ENCODE measurements at places on chromosomes 7 and 10.

DNA sequence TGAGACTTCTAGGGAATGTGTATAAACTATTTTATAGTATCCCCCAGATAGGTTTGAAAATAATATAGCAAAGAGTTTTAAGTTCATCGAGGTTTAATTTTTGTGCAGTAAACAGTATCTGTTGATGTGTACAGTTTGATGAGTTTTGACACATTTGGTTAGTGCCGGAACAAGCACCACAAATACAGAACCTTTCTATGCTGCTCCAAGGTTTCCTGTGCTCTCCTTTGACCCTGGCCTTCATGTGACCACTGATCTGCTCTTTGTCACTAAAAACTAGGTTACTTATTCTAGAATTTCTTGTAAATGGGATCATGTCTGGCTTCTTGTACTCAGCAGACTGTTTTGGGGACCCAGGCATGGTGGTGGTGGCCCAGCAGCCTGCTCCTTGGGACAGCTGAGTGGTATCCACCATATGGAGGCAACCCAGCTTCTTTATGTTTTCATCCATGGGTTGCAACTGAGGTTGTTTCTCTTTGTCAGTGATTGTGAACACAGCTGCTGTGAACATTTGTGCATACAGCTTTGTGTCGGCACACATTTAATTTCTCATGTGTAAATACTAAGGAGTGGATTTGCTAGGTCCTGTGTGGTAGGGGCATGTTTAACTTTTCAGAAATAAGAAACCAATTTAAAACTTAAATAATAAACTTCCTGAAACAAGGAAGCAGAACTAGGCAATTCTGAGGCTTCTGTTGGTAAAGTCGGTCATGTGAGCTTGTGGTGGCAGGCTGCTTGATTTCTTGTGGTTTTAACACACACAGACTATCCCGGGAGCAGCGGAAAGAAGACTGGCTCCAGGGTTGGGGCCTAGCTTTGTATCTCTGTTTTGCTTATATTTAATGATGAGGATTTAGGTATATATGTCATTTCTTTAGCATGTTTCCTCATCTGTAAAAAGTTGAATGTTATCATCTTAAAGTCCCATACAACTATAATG, 219.4 kb downstream of the ABCA13 start:
- DNase-seq = no peak

GRCh38 chr7:143406002-143406357, 2.7 kb downstream of the EPHA1 start:
- no peak for DNase-seq

GRCh38 chr7:16708511-16708910, 45.0 kb upstream of the TSPAN13 start:
- no peak for DNase-seq

DNA sequence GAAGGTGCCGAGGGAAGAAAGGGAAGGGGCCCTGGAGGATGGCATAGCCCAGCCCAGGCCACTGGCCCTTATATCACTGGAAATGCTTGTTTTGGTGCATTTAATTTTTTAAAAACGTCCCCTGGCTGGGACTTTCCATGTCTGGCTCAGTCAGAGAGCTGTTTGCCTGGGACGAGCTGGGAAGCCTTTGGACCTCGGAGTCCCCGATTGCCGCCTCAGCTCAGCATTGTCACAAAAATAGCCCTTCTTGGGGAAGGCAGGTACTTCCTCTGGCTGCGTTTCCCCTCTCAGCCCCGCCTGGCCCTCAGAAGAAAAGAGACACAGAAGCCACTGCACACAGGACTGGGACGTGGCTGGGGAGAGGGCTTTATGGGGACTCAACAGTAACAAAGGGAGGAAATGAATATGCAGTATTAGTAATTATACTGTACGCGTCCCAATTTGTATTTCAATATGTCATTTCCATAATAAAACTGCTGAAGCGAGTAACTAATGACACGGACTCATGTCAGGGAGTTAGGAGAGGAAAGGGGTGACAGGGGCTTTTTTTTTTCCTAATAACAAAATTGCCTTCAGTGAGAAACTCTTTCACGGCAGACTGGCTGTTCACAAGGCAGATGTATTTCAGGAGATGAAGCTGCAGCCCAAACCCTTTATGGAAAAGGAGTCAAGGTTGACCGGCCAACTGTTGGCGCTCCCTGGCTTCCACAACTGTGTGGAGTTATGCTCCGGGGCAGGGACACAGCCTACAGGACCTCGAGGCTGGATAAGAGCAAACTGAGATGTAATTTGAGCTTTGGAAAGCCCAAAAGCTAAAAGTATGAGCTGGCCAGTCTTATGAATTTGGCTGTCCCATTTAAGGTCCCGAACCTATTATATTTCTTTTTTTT, 31.0 kb upstream of the MXI1 start:
- no peak for DNase-seq

GRCh38 chr10:91891125-91892001, 17.9 kb downstream of the FGFBP3 start:
- DNase-seq = no peak

GRCh38 chr7:69782917-69783684, 184.8 kb downstream of the AUTS2 start:
- no peak for DNase-seq

DNA sequence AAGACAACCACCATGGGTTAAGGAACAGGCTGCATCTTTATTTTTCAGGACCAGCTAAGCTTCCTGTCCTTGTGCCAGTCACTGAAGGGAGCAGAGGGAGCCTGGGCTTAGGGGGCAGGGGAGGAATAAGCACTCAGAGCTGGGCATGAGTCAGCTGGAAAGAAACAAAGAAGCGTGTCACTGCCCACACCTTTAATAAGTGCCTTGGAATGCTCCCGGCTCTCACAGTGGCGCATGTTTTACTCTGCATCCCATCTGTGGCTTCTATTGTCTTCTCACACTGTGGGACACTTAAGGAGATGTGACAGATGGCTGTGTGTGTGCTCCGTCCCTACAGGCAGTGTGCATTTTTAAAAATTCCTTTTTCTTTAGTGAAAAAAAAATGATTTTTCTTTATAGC, 71.7 kb downstream of the MTURN start:
- no peak for DNase-seq

DNA sequence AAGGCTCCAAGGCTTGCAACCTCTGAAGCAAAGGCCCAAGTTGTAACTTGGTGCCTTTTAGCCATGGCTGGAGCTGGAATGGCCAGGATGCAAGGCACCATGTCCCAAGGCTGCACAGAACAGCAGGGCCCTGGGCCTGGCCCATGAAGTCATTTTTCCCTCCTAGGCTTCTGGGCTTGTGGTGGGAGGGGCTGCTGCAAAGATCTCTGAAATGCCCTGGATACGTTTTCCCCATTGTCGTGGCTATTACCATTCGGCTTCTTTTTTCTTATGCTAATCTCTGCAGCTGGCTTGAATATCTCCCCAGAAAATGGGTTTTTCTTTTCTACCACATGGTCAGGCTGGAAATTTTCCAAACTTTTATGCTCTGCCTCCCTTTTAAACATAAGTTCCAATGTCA, 234.2 kb downstream of the CDK14 start:
- no peak for DNase-seq

DNA sequence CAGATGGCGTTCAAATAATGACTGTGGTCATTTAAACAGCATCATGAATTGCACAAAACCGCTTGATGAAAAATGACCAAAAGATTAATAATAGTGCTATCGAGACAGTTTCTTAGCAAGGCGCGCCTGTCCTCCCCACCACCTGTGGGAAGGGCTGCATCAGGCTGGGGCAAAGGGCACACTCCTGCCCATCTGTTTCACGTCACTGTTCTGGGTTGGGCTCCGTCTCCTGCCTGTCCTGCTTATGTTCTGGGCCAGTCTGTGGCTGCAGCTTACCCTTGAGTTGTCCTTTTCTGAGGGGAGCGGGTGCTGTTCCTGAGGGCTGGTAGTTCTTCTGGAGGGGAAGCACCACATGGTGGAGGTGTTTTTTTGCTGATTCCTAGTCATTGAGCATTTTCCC, 13.3 kb downstream of the RBM17 start:
- DNase-seq = no peak

GRCh38 chr10:89942217-89942616, 240.8 kb downstream of the KIF20B start:
- DNase-seq = no peak

DNA sequence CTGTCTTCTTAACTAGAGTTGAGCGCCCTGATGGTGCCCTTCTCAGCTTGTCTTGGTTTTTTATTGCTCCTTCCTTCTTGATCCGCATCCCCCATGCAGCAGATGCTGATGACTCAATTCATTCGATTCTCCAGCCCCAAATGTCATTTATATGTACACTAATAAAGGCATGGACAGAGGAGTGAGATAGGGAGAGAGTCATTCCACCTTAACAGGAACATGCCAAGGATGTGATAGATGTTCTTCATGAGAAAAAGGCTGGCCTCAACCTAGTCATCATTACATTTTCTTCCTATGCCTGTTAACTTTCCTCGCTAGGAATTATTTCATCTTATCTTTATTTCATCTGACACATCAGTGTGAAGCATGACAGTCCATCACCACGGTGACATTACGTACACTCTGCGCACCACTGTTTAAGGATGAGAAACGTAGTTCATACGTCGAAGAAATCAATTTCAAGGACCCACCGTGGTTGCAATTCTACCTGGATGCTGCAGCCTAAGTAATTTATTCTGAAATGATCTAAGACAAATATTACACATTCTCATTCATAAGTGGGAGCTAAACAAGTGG, 150.3 kb upstream of the FAM171A1 start:
- no peak for DNase-seq

DNA sequence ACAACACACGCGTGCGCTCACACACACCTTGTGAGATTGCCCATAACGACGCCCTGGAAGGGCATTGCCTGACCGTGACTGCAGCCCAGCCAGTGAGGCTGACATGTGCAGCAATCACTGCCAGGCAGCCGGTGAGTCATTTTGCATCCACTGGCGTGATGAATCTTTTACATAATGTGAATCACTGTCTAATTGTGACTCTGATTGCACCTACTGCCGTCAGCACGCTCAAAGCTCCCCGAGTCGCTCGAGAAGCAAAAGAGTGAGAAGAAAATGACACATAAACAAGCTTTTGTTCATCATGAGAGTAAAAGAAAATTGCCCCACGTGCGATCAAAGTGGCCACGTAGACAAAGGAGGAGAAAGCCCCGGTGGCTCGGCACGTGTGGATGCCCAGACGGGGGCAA, 117.4 kb upstream of the PFKP start:
- DNase-seq = no peak

- no peak for DNase-seq
These were observed 14.3 kb upstream of the ARHGAP12 start for GRCh38 chr10:31942892-31943291.
